ENCODE measurements at places on chromosomes 4 and X.

DNA sequence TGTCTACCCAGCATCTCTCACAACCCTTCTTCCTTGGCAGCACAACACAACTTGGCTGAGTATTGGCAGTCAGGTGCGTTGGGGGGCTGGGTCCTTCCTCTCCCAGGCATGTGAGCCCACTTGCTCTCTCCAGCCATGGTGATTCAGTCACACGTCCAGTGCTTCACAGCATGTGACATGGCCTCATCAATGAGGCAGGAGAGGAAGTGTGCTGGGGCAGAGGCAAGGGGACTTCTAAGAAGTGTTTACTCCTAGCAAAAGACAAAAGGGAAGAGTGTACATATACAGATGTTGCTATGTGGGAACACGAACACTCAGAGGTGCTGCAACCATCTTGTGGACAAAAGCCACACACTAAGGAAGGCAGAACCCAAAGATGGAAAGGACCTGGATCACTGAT lies 380.8 kb downstream of the FBXW7 start:
- DNase-seq = no peak

DNA sequence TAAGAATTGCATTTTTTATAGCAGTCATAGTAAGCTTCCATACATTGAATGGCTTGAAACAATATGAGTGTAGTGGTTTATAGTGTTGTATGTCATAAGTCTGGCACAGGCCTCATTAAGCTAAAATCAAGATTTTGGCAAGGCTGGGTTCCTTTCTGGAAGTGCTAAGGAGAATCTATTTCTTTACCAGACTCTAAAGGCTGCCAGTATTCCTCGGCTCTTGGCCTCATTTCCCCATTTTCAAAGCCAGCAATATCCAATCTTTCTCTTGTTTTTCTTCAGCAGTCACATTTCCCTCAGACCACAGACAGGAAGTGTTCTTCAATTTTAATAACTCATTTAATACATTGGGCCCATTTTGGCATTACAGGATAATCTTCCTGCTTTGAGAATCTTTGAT lies 1155.5 kb upstream of the PABPC4L start:
- no peak for DNase-seq

DNA sequence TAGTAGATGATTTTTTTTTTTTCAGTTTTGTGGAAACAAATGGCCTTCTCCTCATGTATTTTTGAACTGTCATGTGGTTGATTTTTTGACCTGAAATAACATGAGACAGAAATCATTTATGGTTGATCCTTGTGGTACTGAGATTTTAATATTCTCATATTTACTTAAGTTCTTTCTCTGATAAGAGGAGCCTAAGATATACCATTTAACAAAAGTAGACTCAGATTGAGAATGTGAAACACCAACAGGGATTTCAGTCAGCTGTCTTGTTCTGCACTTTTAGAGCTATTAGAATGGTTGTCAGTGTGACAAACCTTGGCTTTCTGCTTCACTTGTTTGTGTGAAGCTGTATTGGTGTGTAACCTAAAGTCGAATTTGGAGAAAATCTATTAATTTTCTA lies 575.7 kb downstream of the SPOCK3 start:
- no peak for DNase-seq

- DNase-seq = no peak
Observed at GRCh38 chrX:25012793-25013631, 2.8 kb downstream of the ARX start.

- no peak for DNase-seq
Observed at GRCh38 chr4:150244600-150244999, 166.4 kb downstream of the DCLK2 start.

DNA sequence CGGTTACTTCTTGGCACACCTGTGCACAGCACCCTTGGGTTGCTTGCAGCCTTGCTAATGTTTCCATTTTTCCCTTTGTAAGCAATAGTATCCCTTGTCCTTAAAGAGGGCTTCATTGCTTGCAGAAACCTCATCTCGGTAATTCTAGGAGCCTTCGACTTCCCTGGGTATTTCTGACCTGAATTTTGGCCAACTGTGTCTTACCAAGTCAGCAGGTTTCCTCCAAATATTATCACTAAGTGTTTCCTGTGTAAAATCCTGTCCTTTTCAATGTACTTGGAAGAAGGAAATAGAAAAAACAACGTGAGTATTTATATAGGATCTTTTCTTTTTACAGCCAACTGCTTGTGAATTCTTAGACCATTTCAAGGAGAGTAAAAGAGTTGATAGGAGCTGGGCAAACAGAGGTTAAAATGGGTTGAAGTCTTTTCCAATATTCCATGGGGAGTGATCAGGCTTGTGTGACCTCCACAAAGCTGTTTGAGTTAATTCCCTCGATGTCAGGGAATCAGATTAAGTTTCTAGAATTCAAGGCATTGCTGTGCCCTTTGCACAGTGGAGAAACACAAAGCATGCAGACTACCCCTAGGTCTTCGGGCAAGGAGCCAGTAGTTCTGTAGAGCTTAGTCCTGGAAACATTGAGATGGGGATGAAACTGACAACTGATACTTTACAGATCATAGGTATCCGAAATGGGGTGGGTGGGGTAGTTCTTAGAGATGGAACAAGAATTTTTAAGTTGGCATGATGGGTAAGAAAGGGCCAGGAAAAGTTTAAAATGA lies 209.9 kb downstream of the CPE start:
- no peak for DNase-seq

GRCh38 chr4:106268786-106269185 lies 47.2 kb downstream of the TBCK start:
- no peak for DNase-seq

- DNase-seq = no peak
Observed at GRCh38 chr4:123183308-123183707, 213.3 kb upstream of the SPRY1 start.

DNA sequence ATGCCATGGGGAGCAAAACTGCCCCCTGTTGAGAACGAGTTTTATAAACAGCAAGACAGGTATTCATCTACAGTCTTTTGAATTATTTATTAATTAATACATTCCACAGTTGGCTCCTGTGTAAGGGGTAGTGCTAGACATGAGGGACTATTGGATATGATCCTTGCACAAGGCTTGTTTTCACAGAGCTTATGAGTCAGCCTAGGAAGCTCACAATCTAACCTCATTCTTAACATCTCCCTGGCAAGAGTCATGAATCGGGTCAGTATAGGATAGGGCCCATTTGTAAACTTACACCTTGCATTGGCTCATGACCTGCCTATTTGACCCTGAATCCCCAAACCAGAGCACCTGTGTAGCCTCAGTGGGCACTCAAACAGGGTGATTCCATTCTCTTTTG lies 209.1 kb upstream of the HCCS start:
- DNase-seq = no peak

GRCh38 chr4:55386840-55387239 lies 8.9 kb upstream of the TMEM165 start:
- DNase-seq = no peak

GRCh38 chrX:144334577-144334976 lies 450.7 kb downstream of the UBE2NL start:
- DNase-seq = no peak

GRCh38 chr4:37717576-37717975 lies 31.4 kb upstream of the RELL1 start:
- DNase-seq = no peak

- peak; percentile 23 for DNase-seq
Observed at GRCh38 chr4:151409470-151410313, 716 bp downstream of the FHIP1A start.

GRCh38 chr4:52657618-52658501 lies 1.2 kb downstream of the USP46 start:
- no peak for DNase-seq

- no peak for DNase-seq
Observed at GRCh38 chr4:84022564-84022963, 476.5 kb downstream of the NKX6-1 start.

- DNase-seq = no peak
Observed at GRCh38 chrX:68345025-68345424, 88.3 kb downstream of the OPHN1 start.

DNA sequence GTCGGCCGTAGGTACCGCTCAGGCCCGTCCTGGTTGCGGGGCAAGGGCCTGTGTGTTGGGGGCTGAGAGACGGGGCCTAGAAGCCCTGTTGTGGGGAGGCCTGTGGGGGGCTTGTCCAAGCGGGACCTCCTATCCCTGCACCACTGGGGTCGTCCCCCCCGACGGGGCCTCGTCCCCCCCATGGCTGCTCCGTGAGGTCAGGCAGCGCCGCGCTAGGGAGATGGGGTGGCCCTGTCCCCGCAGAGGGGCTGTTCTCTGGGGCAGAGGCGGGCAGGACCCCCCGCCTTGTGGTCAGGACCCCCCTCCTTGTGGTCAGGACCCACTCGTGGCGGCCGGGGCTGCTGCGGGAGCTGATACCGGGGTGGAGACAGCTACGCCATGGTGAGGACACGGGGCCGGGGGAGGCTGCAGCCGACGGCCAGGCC lies 12.1 kb upstream of the GTPBP6 start:
- DNase-seq = no peak

DNA sequence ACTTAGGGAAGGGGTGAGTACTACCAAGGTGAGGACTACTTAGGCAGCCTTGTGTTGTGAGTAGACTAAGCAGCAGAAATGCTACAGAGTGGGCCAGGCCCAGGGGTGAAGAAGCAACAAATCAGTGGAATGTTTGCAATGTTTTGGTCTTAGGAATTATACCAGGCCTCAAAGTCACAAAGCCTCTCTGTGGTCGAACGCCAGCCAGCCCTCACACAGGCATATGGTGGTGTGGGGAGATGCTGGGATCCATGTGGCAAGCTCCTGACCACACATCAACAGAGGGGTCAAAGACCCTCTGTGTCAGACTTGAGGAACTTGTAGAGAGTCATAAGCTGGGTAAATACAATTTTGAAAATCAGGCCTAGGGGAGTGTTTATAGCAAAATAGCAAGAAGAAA lies 153.8 kb upstream of the KLF3 start:
- DNase-seq = peak; percentile 9

DNA sequence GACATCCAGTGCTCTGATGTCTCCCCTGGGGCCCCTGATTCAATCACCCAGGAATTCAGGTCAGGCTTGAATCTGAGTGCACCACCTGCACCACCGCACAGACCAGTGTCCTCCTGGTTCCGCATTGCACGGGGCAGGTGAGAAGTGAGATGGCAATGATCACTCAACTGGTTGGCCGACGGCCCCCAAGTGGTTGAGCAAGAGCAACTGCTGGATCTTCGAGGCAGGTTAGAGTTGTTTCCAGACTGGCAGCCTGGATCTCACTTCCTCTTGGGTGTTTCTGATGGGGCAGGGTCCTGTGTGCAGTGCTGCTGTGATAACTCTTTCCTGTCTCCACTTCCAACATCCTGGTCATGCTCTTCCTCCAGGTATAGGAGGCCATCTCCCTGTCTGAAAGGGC lies 50.4 kb downstream of the C4orf50 start:
- no peak for DNase-seq

GRCh38 chr4:76965866-76966579 lies 16.5 kb downstream of the SEPTIN11 start:
- DNase-seq = no peak

GRCh38 chr4:147381749-147382148 lies 99.1 kb upstream of the EDNRA start:
- DNase-seq = no peak

DNA sequence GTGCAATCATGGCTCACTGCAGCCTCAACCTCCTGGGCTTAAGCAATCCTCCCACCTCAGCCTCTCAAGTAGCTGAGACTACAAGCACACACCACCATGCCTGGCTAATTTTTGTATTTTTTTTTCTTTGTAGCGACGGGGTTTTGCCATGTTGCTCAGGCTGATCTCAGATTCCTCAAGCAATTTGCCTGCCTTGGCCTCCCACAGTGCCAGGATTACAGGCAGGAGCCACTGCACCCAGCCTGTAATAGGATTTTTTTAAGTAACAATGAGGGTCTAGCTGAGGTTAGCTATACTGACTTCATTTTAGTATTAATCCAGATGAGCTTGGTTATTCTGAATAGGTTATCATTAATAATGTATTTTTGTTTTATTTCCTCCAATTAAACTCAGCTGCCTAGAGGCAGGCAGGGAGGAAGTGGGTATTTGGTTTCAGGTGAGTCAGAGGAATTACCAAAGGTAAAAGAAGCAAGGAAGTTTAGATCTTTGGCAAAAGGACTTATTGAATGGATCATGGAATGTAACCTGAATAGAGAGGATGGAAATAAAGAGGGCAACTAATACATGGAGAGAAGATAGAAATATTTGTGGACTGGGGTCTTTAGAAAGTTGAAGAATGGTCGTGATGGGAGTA lies 1023.3 kb upstream of the TENM3 start:
- no peak for DNase-seq

DNA sequence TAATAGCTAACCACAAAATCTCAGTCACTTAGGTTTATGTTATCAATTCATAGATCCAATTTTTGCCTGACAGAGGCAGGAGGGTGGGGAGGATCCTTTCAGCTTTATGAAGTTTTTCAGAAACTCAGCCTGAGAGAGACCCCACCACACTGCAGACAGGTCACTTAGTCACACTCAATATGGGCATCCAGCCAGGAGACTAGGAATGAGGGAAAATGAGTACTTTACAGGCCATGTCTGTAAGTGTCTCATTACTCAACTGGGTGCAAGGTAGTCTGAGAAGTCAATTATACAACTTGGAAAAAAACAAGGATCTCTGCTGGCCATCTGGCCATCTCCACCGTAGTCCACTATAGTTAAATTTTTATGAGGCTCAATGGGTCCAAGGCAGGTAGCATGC lies 365.9 kb downstream of the INPP4B start:
- no peak for DNase-seq

GRCh38 chr4:20916106-20916505 lies 215.8 kb downstream of the PACRGL start:
- DNase-seq = no peak

GRCh38 chr4:120561648-120562047 lies 360.9 kb downstream of the PRDM5 start:
- DNase-seq = no peak

DNA sequence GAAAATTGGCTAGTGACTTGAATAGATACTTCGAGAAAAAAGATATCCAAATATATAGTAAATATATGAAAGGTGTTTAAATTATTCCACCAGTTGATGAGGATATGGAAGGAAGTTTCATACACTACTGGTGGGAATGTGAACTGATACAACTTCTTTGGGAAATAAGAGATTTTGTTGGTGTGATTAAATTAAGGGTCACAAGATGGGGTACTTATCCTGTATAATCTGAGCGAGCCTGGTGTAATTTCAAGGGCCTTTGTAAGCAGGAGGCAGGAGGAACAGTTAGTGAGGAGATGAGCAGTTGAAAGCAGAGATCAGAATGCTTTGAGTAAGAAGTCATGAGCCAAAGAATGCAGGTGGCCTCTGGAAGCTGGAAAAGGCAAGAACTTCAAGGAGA lies 192.2 kb downstream of the KCTD8 start:
- no peak for DNase-seq

DNA sequence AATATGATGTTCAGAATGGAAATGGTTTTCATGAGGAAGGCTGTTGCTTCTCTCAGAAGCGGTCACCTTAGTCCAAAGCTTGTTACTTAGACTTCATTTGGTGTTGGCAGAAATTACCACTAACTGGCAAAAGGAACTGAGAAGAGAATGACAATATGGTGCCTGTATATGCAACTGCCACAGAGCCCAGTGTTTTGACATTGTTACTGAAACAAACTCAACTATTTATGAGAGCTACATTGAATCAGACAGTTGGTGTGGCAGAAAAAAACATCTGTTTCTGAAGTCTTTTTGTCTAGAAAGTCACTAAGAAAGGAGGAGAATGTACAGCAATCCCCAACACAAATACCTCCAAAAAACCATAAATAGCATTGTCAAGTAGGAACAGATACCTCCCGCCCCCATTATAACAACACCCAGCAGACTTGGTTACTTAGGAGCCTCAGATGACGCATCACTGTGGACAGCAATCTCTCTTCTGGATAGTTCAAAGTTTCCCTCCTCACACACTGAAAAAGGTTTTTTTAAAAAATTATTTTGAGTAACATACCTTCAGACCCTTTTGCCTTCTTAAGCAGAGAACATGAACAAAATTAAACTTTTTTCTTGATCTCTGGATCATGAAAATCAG lies 92.2 kb downstream of the MAML3 start:
- no peak for DNase-seq
